Stimulated activated CD4-positive, alpha-beta T cell treated with anti-CD3 and anti-CD28 coated beads, Interleukin-12 subunit alpha, Interleukin-12 subunit beta, amount 100 ng/mL, for 24 hours (primary cell): ENCODE measurements at places on chromosomes 2 and 18.

DNA sequence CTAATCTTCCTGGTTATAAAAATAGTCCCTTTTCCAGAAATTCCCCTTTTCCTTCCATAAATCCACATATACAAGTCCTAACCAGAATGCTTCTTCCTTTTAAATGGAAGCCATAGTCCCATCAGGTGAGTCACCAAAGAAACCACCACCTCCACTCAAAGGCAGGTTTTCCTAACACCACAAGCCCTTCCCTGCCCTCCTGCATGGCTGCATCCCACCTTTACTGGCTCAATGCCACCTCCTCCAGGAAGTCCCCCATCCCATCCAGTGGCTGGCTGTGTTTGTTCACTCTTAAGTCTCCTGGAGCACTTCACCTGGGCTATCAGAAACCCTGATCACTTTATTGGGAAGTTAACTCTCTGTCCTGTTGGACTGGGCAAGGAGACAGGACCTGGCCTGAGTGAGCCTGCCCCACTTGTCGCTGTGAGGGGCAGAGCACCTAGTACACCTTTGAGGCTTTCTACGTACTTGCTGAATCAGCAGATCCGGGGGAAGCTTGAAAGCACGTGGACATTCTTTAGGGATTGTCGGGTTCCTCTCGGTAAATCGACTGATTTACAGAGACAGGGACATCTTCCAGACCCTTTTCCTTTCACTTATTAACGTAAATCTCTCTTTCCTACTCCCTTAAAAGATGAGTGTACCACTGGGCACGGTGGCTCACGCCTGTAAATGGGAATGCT is 71.0 kb downstream of the NGEF start:
- DNase-seq = no peak

GRCh38 chr2:171244970-171245782 is 84.5 kb upstream of the TLK1 start:
- no peak for DNase-seq

DNA sequence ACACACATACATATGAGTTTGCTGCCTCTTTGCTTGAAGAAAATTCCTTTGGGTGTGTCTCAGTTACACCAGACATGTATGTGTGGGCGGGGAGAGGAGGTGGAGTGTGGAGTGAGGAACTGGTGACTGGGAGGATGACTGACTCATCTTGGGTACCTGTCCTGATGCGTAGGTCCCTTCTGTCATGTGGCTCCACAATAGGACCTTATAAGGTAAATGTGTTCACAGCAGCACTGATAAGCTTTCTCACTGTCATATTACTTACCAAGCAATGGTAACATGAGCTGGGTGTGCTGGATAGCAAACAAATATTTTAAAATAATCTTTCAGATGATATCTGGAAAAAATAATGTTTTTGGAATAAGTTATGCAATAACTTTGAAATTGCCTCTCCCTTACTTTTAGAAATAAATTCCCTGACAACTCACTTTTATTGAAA is 45.1 kb downstream of the SLC9A2 start:
- DNase-seq = peak; percentile 42

- peak; percentile 26 for DNase-seq
These were observed 3.5 kb upstream of the CABLES1 start for GRCh38 chr18:23131693-23132319.

DNA sequence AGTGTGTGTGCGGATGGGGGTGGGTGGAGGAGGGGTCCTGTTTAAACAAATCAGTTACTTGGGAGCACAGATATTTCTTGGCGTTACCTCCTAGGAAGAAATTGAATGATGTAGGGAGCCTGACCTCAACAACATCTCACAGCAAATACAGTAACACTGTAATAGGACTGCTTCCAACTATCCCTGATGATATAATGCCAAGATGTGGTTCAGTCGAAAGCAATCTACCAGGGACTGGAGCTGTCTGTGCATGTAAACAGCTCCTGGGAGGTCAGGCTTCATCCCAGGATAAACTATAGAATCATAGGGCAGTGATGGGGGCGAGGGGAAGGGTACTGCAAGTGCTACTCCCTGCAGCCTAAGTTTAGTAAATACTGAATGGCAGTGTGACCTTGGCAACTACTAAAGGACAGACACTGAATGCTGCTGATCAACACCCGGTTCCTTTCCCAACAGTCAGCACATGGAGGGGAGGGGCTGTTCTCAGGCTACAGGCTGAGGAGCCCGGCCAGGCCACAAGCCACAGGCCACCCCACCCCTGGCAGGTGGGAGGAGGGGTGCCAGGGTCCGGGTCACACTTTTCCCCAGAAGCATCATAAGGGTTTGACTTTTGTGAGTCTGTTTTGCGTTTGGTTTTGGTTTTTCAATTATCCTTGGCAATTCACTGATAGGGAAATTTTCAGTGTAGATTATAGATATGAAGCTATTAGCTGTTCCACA is 85.3 kb upstream of the ZNF397 start:
- no peak for DNase-seq

- DNase-seq = no peak
These were observed 5.1 kb downstream of the CNNM3 start for GRCh38 chr2:96821113-96821675.

DNA sequence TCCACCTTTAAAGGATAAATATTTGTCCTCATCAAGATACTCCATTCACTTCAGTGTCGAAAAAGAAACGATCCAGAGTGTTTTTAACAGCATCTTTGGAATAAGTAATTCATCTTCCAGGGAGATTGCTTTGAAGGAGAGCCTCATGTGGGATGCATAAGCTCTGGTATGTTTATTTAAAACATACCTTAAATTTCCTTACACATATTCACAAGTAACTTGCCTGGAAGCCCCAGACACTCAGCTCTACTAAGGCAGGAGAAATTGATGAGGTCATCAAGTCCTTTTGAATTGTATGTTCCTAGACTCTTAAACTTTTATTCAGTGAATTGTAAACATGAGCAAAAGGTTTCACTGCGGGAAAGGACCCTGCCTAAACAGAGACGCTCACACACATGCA is 103.0 kb downstream of the CDK15 start:
- DNase-seq = no peak

GRCh38 chr2:8606226-8606625 is 75.6 kb upstream of the ID2 start:
- no peak for DNase-seq

DNA sequence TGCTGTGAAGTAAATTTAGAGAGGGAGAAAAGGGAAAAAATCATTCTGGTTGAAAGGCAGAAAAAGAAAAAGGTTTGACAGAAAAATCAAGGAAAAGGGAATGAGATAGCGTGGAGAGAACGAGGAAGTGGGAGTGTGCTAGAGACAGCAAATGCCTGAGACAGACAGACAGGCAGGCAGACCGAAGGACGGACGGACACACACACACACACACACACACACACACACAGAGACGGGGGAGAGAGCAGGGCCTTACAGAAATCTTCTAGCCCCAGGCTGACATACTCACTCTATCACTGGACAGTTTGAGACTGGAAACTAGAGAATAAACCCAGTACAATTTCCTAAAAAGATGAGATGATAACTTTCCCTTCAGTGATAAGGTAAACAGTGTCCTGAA is 238.4 kb downstream of the ZNF521 start:
- no peak for DNase-seq

DNA sequence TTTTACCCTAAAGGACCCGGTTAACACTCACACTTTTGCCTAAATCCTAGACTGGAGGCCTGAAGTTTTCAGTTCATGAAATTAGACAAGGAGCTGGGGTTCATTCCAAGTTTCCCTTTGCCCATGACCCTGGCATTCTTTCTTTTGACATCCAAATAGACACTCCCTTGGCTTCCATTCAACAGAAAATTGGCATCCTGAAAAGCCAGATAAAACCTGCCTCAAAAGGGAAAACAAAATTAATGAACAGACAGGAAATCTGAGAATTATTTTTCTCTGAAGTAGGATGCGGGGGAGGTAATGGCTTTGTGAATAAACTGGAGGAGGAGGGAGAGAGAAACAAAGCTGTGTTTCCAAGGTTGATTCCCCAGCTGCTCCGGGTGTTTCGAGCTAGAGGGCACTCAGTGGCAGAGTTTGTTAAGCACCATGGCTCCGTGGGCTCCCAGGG is 41.0 kb downstream of the SPP2 start:
- no peak for DNase-seq

DNA sequence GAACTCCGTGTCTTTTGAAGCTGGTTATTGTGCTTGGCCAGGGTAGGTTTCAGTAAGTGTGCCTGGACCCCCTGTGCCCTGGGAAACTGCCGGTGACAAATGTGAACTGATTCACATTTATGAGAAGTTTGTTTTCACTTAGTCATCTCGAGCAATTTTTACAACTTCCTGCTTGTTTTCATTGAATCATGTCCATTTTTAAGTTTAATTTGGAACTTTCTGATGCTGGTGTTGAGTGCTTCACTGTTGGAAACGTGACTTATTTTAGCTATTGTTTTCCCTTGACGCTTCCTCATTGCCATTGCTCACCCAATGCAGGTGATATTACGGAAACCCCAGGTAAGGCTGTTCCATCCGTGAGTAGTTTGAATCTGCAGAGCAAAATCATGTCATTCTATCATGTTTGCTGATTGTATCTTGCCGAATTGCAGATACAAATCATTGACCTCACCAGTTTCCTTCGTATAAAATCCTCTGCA is 97.2 kb downstream of the RTN4 start:
- no peak for DNase-seq

DNA sequence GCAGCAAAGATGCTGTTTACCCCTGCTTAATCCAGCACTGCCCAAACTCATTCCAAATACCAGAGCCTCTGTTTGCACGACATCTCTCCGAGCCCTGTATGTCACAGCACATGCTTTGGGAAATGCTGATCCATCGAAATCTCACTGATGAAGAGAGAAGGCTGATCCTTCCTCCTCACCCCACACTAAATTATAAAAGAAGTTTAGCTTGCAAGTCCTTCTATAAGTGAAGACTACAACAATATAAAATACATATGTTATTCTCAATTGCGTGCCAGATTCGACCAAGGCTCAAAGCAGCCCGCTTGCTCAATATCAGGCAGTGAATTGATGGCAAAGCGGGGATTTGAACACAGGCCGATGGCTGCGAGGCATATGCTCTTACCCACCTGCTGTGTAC is 30.7 kb upstream of the SLC35F6 start:
- DNase-seq = no peak

GRCh38 chr2:164868563-164869419 is 27.2 kb upstream of the COBLL1 start:
- DNase-seq = no peak

DNA sequence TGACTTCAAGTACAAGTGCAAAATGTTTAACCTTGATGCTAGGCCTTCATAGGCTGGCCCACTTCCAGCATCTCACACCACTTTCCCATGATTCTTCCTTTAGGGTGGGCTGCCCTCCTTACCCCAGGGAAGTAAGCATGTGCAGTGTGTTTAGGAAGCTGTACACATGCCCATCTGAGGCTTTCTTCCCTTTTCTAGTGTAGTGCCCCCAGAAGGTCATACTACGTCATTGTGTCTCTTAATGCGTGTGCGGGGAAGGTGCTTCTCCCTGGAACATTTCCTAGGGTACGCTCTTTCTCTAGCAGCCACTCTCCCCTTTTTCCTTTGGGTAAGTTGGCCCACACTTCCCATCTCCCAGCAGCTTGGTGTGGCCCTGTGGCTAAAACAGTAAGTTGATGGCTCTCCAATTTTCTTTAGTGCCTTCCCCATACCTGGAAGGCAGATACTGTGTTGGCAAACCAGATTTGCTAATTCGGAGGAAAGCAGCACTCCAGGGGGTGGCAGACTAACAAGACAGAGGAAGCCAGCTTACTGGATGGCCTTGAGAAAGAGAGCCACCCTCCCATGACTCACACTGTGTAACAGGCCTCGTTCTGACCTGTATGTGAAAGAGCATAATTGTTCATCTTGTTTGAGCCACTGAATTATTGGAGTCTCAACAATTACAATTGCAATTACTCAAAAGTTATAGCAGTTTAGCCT is 1.1 kb upstream of the SULT6B1 start:
- no peak for DNase-seq

DNA sequence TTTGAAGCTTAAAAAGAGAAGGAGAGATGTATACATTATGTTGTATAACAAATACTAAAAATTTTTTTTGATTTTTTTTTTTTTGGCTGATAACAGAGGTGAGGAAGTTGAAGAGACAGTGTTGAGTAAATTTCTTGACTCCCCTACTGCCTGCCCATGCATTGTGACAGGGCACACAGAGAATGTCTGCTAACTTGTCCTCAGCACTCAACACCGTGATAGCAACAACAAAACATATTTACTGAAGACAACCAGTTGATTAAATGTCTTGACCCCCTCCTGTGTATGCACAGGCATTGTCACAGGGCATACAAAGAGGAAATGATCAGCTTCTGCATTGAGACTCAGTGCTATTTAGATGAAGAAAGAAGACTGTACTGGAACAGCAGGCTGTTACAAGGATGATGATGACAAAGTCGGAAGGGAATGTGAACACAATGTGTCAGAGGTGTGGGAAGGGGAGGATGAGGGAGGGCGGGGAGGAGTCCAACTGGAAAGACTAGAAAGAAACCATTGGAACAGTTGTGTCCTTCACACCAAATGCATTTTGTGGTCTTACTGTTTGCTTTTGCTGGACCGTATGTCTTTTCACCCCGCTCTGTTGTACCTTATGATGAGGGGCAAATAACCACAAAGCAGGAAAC is 89.5 kb downstream of the CERS6 start:
- DNase-seq = no peak

DNA sequence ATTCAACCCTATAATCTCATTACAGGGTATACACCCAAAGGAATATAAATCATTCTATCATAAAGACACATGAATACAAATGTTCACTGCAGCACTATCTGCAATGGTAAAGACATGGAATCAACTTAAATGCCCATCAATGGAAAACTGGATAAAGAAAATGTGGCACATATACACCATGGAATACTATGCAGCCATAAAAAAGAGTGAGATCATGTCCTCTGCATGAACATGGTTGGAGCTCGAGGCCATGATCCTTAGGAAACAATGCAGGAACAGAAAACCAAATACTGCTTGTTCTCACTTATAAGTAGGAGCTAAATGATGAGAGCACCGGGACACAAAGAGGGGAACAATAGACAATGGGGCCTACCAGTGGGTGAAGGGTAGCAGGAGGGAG is 88.5 kb upstream of the CD226 start:
- DNase-seq = no peak

DNA sequence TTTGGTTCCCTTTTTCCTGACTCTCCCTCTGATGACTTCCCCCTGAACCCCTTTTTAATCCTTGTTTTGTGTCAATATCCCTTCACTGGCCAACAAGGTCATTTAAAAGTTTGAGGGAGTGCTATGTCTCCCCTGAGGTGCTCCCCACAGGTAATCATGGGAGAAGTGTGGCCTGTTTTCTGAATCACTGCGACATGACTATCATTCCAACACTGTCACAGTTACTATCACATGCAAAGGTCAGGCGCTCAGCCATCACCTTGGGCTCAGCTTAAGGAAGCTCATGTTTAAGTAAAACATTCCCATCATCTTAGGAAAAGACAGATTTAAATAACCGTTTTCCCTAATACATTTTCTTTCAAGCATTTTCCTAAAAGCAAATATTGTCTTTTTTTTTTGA is 20.9 kb upstream of the ACAA2 start:
- DNase-seq = no peak
